Colonic mucosa (tissue), 4 donors: ENCODE measurements at places on chromosomes 4 and X.

DNA sequence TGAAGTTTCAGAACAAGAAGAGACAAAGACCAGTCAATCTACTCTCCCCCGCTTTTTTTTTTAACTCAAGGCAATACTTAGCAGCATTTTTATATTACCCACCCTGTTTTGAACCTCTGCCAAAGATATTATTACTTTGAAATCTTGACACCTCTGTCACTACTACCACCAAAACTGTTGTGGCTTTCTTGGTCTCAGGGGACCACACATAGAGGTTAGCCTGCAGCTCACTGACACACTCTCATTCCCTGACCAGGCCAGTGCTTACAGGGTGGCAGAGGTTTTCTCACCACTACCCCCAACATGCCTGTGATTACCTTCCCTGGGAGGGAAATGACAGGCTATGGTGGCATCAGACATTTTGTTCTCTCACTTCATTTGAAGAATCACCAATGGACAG is 137.4 kb upstream of the STIM2 start:
- no peak overlapping the region for H3K4me3 ChIP-seq
- DNase-seq = no peak
- no peaks in the 10 kb centered on the region for H3K4me1 ChIP-seq
- no peaks in the 10 kb centered on the region for H3K36me3 ChIP-seq
- no peaks in the 10 kb centered on the region for H3K27me3 ChIP-seq

- no peak overlapping the region for H3K27ac ChIP-seq
- no peaks in the 10 kb centered on the region for H3K4me1 ChIP-seq
- H3K4me3 ChIP-seq = no peak overlapping the region
- no peak for DNase-seq
- H3K36me3 ChIP-seq = no peaks in the 10 kb centered on the region
- H3K27me3 ChIP-seq = peaks cover 8% of the 10 kb centered on the region
These were observed 22.7 kb downstream of the SMPX start for GRCh38 chrX:21735038-21735767.

- no peaks in the 10 kb centered on the region for H3K27me3 ChIP-seq
- no peaks in the 10 kb centered on the region for H3K4me1 ChIP-seq
- H3K27ac ChIP-seq = no peak overlapping the region
- H3K4me3 ChIP-seq = no peak overlapping the region
- DNase-seq = no peak
These were observed 178.3 kb downstream of the AFAP1 start for GRCh38 chr4:7761312-7761711.

DNA sequence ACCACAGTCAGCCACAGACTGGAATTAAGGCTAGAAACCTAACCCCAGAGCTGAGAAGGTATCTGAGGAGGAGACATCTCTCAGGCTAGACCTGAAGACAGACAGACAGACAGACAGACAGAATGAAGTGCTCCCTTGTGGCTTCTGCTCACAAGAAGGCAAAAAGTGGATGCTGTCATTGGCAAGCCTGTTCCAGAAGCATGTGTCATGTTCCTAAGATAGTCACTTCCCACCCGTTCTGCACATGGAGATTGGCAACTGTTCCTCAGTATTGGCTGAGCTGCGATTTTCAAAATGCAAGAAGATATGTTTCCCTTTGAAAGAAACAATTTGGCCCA is 166.4 kb downstream of the NSUN7 start:
- H3K36me3 ChIP-seq = no peaks in the 10 kb centered on the region
- no peaks in the 10 kb centered on the region for H3K27me3 ChIP-seq
- DNase-seq = no peak
- no peak overlapping the region for H3K27ac ChIP-seq
- no peak overlapping the region for H3K4me3 ChIP-seq
- H3K4me1 ChIP-seq = no peaks in the 10 kb centered on the region

DNA sequence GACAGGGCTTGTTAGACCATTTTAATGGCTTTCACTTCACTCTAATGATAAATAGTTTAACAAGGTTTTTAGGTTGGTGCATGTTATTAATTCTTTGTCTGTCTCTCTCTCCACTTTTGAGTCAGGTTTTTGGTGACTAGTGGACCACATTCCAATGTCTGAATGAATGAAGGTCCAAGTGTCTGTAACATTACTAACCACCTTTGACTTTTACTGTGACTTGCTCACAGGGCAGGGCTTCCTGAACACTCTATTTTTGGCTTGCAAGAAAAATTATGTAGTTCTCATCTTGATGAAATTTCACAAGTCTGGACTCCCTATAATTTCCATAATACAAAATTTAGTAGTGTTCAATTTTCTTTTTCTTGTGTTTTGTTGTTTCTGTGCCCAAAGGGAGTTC is 78.9 kb upstream of the BMPR1B start:
- no peak overlapping the region for H3K4me3 ChIP-seq
- no peaks in the 10 kb centered on the region for H3K4me1 ChIP-seq
- DNase-seq = no peak
- H3K27ac ChIP-seq = no peak overlapping the region
- no peaks in the 10 kb centered on the region for H3K36me3 ChIP-seq
